ENCODE measurements at places on chromosomes 5 and 9.

DNA sequence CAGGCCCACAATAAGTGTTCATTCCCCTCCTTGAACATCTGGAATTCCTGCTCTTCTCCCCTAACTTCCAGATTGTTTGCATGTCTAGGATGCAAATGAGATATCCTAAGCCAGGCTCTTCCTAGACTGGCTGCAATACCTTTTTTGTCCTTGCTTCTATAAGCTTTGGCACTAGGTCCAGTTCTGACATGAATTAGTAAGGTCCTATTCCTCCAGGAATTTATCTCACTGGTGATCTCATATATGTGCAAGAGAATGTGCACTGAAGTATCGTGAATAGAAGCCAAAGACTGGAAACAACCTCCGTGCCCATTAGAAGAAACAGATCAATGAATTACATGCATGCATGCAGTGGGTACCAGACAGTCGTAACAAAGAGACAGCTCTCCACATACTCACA is 25.2 kb downstream of the DUSP1 start:
- DNase-seq = no peak

- no peak for DNase-seq
Measured at GRCh38 chr5:140207250-140207964, 32.4 kb downstream of the CYSTM1 start.

- DNase-seq = no peak
Measured at GRCh38 chr5:172805018-172805683, 28.9 kb upstream of the ERGIC1 start.

DNA sequence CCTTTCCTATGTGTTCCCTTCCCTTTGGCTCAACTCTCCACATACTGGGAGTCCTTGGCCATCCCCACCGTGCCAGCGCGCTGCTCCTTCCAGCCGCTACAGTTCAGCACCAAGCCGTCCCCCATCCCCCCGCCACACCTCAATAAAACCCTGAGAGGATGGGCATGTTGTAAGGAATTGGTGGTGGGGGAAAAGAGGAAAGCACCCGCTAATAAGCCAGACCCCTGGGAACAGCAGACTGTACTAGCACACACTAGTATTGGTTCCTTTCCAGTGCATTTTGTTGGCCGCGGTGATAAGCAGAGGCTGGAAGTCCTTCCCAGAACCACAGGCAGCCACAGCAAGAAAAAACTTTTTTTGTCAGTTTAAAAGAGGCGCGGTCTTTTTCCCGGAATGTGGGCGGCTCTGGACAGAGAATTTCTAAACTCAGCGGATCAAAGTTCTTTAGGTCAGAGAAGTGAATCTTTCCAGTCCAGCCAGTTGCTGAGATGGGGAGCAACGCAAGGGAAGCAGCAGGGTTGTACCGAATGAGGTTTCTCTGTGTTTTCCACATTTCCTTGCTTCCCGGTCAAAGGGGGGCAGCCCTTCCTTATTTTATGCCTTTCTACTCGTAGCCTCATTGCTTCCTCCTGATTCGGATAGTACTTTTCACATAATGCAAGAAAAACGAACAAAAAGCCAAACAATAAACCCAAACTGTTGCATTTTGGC is 2.1 kb downstream of the CHSY3 start:
- DNase-seq = no peak

DNA sequence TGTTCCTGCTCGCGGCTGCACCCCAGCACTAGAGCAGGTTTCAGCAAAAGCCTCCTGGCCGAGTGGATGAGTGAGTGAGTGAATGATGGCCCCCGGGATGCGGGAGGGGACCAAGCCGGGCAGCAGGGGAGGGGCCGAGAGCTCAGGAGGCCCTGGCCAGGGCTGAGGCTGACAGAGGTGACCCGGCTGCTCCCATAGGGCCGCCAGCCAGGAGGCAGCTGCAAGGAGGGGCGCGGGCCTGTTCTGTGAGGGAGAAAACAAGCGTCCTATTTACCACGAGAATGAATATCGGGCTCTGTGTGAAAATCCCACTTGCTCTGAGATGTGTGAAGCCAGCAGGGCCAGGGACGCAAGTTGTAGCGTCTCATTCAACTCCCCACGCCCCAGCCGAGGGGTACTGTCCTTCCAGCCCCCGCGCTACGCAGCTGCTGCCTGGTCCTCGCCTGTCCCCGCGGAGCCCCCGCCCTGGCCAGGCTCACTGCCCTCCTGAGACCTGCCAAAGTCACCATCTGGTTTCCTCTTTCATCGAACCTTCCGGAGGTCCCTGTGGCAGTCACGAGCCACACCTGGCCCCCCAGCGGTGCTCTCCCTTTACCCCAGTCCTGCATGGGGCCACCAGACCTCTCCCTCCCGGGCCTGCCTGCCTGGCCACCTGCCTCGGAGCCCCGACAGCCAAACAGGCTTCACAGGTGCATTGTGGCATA is 38.8 kb downstream of the RASGEF1C start:
- DNase-seq = peak; percentile 50

DNA sequence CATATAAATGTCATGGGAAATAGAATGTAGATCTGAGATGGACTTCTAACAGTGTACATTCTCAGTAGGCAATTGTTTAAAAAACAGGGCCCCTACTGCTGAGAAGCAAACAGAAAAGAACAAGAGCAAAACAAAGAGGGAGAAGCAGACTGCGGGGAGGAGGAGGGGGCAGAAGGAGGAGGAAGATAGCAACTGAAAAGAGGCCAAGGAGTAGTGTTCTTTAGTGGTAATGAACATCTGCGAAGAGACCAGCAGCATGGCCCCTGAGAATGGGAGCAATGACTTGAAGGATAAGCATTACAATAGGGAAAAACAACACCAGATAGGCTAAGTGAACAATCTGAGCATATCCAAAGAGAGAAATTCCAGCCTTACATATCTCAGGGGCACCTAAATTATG is 36.8 kb downstream of the HAPLN1 start:
- DNase-seq = no peak

GRCh38 chr5:77697692-77698091 is 59.2 kb upstream of the OTP start:
- no peak for DNase-seq

DNA sequence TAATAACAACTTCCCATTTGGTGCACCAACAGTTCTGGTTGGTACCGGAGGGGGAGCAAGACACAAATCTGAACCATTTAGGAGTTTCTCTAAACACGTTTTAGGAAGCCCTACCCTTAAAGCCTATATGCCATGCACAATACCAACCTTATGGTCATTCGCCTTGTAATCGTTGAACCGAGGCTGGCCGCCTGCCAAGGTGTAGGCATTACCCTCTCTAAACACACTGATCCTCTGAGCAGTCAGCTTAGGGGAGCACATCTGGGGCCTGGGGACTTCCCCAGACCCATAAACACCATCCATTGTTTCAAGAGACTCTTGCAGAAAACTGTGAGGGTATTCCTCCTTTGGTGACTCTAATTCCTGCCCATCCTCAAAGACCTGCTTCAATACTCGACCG is 328 bp downstream of the GRXCR2 start:
- DNase-seq = no peak

DNA sequence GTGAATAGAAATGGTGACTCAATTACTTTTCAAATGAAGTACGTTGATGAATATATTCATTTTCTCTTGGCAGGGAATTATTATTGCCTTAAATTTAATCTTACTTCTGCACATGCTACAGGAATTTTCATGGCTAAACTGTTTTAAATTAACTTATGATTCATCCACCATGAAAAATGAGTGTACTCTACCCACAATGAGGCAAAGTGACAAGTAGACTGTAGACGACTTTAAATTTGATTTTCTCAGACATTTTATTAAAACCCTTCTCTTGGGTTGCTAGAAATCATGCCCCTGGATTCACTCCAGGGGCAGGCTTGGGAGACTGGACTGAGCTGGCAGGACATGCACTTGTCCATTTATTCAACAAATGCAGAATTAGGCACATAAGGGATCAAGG is 23.5 kb upstream of the ERAP2 start:
- no peak for DNase-seq

- DNase-seq = no peak
Measured at GRCh38 chr5:96081276-96081858, 119.7 kb upstream of the ELL2 start.

DNA sequence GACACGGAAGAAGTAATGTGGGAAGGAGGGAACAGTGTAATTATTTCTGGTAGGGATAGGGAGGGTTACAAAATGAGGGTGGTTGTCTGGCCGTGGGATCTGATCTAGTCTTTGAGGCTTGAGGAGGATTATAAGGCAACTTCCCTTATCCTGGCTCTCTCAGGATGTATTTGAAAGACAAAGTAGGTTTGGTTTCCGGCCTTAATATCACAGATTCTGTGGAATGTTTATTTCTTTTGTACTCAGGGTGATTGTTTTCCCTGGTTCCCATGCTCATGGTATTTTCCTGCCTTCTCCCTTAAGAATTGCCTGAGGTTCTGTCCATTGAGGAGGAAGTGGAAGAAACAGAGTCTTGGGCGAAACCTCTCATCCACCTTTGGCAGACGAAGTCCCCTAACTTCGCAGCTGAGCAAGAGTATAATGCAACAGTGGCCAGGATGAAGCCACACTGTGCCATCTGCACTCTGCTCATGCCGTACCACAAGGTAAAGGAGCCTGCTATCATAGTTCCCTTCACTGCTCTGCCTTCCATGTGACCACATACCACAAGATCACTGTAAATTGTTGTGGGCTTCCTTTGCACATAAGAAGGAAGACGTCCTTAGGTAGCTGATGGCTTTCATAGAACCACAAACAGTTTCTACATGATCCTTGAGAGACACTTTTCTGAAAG is 253.8 kb downstream of the KDM4C start:
- DNase-seq = no peak

DNA sequence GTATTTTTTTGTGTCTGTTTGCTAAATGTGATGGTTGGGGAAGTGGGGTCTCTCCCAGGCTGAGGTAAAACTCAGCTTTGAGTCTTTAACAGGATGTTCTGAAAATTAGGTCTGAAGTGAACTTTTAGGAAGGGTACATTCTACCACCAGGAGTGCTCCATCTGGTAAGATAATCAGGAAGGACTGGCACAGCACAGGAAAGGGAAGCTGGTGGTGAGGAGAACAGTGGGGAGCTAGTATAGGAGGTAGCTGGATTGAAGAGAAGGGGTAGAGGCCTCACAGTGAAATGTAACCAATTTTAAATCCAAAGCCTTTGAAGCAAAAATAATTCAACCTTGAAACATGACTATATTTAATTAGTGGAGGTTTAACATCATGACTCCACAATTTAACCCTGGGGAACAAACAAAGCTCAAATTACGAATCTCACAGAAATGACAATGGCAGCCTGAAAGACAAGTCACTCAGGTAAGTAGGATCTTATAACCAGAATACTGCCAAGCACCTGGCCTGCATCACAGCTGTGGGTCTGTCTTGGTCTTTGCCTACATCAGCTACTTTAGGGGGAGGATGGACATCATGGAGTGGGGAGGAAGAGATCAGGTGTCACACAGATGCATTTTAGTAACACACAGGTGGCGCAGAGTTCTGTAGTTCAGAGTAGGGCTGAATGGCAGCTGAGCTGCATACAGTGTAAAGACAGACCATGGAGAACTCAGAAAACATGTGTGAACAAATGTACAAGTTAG is 445.3 kb downstream of the DMRT2 start:
- DNase-seq = no peak

- DNase-seq = no peak
Measured at GRCh38 chr5:37665272-37665671, 174.6 kb downstream of the GDNF start.

DNA sequence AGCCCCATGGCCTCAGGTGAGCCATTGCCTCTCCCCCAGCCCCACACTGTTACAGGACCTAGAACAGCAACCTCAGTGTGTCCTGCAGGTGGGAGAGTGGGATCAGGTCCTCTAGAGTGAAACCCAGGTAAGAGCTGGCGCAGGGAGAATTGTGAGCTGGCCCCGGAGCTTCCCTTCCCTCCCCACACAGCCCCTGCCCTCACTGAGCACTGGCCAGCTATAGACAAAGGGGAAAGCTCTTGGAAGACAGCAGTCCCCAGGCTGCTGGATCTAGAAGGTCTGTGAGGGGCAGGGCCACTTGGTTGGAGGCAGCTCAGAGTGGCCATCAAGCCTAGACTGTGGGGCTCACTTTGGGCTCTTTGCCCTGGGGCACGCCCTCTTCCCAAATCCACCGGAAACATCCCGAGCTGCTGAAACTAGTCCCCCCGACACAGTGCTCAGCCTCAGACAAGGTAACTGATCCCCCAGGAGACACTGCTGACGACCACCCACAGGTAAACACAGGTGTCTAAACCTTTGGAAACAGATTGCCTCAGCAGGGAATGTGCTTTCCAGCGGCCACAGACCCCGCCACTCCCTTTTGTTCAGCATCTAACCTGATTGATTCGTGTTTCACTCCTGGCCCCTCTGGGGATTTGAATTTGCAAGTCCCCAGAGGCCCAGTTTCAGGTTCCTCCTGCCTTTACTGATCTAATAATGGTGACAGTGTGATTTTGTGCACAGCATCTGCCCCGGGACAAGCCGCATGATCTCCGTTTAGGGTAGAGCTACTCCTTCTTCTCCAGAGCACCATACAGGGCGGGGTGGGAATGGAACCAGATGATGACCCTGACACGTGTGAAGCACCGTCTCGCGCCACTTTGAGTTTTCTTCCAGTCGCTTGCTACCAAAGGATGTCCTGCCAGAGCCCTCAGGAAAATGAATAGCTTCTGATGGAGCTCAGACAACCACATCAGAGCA is 42.2 kb upstream of the ADAMTS2 start:
- DNase-seq = no peak

- DNase-seq = no peak
Measured at GRCh38 chr5:72347801-72348308, 27.7 kb downstream of the PTCD2 start.

- peak; percentile 44 for DNase-seq
Measured at GRCh38 chr5:134289509-134290113, 63.7 kb upstream of the PPP2CA start.

GRCh38 chr5:128093368-128093767 is 9.8 kb downstream of the SLC12A2 start:
- DNase-seq = no peak

- DNase-seq = no peak
Measured at GRCh38 chr5:157801-158200, 33.5 kb upstream of the LRRC14B start.

DNA sequence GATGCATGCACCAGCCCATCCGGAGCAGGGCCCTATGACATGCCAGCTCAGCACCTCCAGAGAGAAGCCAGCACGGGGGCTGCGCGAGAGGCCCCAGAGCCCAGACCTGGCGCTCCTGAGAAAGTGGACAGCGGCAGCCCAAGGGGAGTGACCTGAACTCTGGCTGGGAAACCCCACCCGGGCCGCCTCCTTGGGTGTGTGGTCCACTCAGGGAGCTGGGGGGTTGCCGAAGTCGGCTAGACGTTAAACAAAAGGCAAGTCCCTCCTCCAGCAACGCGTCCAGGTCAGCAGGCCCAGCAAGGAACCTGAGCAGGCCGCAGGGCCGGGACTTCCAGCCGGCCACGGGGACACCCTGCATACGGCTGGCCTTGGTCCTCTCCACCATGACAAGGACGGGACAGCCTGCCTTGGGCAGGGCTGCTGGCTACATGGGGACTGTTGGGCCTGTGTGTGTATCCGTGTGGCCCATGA is 35.7 kb downstream of the NACC2 start:
- no peak for DNase-seq

DNA sequence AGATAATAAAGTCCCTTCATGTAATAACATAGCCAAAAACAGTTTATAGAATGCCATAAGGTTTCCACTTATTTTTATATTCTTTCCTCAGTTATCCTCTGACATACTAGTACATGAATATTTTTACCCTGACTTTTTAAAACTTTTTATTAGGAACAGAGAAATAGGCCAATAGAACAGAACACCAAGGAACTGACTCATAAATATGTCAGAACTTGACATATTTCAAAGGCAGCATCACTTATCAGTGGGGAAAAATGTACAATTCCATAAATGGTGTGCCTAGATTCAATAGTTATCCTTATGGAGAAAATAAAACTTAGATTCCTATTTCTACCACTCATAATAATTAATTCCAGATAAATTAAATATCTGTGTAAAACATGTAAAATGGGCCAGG is 9.4 kb downstream of the STARD4 start:
- no peak for DNase-seq

- no peak for DNase-seq
Measured at GRCh38 chr9:101999441-101999840, 261.0 kb upstream of the GRIN3A start.

All from neural crest cell (in vitro differentiated cells).